Ovary (tissue), 10 donors: ENCODE measurements at places on chromosomes 7 and 10.

- DNase-seq: no peak
These were observed 77.7 kb downstream of the OTUD1 start for GRCh38 chr10:23516530-23516929.

DNA sequence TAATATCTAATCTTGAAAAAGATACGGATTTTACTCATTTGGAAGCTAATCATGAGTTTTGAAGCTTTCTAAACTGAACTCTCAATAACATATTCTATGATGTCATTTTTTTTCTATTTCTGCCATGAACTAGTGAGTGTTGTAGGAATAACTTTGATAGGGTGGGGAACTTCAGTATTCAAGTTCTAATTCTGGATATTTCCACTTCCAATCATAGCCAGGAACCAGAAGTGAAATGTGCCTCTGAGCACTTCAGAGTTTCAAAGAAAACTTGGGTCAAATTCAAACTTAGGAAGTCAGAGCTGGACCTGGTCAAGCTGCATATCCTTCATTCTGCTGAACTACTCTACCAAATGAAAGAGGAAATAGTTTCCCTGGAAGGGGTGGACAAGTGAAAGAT, 847 bp downstream of the AGMO start:
- DNase-seq: no peak

GRCh38 chr10:86727470-86727869, 28.9 kb upstream of the BMPR1A start:
- DNase-seq: no peak

DNA sequence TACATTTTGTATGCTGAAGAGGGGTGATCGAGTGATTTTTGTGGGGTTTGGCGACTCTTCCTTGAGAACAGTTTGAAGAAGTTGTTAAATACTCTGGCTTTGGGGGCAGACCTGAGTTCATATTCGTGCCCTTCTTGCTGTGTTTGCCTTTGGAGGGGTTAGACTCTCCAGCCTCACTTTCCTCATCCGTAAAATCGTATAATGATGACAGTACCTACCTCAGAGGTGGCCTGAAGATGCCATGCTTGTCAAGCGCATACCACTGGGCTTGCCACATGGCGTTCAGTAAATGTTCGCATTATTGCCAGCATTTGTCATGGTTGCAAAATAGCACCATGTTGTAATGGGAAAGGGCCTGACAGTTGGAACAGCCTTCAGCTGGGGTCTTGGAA, 1.3 kb downstream of the STK17A start:
- no peak for DNase-seq

GRCh38 chr10:69276503-69276902, 1.8 kb upstream of the HK1 start:
- DNase-seq: no peak

DNA sequence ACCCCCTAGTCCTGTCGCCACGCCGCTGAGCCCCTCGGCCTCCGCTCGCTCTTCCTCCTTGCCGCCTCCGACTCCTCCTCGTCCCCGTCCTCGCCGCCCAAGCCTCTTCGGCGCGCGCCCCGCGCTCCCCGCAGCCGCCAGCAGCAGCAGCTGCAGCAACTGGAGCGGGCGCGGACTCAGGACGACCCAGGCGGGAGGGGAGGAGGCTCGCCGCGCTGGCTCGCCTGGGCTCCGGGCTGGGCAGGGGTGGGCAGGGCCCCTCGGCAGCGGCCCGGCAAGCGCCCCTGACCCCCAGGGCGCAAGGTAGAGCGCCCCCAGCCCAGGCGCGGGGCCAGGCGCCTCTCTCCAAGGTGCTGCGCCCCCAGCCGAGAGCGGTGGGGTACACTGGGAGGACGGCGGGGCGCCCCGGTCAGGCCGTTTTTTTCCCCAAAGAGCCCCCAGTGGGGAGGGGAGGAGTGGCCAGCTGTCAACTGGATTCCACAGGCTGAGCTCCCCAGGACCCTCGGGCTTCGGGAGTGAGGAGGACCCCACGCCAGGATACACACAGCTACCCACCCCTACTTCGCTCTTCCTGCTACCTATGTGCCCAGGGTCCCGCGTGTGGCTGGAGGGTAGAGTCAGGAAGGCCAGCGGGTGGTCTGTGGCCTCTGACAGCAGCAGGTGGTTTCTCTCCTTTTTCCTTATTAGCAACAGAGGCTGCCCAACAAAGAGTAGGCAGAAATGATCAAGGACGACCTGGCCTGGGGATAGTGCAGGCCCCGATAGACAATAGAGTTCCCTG, 903 bp upstream of the KCNMA1 start:
- DNase-seq: no peak

GRCh38 chr10:48501787-48502771, 102.8 kb downstream of the ARHGAP22 start:
- no peak for DNase-seq

DNA sequence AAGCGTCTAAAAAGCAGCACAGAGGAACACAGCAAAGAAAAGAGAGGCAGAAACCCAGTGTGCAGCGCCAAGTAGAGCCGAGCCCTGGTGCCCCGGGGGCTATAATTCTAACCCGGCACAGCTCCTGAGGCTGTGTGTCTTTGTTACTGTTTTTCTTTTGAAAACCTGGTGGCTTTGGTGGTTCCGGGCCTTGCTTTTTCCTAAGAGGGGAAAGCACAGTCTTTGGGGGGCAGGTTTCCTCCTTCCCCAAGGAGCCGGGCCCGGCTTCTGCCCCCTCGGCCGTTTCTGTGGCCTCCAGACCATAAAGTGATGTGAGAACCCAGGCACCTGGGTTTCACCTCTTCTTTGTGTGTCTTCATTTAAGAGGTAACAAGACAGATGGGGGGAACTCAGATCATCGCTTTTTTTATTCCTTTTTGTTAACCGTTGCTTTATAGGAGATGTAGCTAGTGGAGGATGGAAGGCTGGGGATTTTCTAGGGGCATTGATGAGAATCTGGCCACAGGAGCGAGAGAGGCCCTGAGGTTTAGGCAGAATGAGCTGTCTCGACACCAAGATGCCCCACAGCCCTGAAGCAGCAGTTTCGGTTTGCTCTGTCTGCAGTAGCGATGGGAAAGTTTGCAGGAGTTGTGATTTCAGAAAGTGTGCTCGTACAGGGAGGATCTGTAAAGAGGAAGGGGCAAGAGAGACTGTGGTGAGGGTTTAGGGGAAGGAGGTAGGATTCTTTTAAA, 367.8 kb upstream of the GALNT17 start:
- no peak for DNase-seq

- no peak for DNase-seq
These were observed 9.9 kb downstream of the KCNH2 start for GRCh38 chr7:150968056-150968733.

DNA sequence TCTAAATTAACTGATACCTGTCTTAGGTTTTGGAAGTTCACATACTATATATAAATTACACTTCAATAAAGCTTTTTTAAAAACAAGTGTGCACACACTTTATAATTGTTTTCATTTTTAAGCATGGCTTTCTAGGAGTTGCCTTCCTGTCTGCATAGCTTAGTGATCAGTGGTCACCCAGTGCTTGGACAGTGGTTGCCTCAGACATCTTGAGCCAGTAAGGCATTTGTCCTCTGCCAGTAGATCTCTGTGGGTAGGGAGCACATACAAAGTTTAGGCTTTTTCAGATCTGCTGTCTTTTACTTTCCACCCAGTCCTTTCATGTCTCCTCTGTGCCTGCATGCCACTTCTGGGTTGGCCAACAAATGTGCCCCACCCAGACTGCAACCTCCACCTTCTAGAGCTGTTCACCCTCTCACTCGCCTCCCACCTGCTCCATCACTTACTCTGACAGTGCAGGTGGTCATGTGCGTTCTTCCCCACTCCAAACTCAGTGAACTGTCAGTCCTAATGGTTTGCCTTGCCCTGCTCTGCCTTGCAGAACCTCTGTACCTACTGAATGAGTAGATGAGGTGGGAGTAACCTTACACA, 31.7 kb downstream of the TPST1 start:
- DNase-seq: no peak

GRCh38 chr10:89167915-89168314, 39.2 kb downstream of the CH25H start:
- no peak for DNase-seq

- DNase-seq: no peak
These were observed 275.4 kb upstream of the NEBL start for GRCh38 chr10:21172542-21172929.

GRCh38 chr10:74008212-74008731, 10.4 kb downstream of the VCL start:
- no peak for DNase-seq

GRCh38 chr10:117899181-117899683, 147.5 kb downstream of the RAB11FIP2 start:
- no peak for DNase-seq
